ENCODE measurements at places on chromosomes 7 and 10.
A peak's percentile ranks its signal among the peaks of the same experiment; 100 is the strongest.

- DNase-seq, result no peak
Measured at GRCh38 chr10:70508912-70509756, 30.6 kb downstream of the PALD1 start.

DNA sequence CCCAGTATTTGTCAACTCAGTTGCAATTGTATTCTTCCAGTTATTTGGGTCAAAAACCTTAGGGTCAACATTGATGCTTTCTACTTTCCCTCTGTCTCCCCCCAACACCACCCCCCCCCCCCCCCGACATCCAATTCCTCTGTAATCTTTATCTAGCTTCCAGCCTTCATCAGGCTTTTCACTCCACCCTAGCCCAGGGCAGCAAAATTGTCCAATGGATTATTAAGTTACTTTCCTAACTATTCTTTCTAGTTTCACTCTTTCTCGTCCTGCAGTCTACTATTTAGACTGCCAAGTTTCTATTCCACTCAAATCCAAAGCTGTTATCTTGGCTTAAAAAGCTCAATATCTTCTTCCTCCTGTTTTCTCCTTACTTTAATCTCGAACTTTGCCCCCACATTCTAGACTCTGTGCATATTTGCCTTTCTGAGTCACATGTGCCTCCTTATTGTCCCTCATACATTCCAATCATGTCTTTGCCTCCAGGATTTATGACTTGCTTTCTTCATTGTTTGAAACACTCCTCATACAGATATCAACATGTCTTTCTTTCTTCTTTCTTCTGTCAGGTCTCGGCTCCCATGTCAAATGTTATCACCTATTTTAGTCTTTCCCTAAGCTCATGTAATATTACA lies 196.6 kb upstream of the TMEM196 start:
- peak; percentile 28 for DNase-seq

DNA sequence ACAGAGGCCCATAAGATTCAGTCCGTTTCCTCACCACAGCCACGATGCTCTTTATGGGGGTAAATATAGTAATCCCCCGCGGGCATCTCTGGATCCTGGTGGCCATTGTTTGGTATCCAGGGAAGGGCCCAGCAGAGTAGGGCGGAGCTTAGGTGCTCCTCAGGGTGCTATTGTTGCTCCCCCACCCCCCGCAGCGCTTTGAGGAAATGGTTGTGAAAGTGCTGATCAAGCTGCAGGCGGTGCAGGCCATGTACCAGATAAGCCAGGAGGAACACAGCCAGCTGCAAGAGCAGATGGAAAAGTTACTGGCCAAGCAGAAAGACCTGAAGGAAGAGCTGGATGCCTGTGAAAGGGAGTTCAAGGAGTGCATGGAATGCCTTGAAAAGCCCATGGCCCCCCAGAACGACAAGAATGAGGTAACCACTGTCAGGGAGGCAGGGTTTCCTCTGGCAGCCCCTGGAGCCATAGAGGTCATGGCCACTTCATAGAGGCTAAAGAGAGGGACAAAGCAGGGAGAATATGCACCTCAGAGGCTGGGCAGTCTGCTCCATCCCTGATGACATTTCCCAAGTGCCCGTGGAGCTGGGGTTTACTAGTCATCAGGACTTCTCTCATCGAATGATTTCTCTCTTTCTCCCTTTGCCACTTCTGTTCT lies 17.6 kb upstream of the FLNC start:
- DNase-seq, result peak; percentile 55

DNA sequence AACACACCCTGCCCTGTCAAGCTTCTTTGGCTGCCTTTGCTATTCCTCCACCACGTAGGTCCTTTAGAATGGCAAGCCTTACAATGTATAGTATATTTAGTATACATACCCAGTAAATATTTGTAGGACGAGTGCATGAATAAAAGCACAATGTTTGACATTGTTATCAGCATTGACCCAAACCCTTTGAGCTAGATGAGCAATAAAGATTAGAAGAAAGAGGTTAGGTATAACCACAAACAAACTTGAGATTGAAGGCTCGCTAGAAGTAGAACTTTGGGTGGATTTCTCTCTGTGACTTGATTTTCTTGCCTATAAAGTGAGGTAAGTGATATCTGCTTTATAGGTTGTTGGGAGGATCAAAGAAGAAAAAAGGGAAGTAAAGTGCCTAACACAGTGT lies 561.0 kb upstream of the GALNT17 start:
- no peak for DNase-seq

DNA sequence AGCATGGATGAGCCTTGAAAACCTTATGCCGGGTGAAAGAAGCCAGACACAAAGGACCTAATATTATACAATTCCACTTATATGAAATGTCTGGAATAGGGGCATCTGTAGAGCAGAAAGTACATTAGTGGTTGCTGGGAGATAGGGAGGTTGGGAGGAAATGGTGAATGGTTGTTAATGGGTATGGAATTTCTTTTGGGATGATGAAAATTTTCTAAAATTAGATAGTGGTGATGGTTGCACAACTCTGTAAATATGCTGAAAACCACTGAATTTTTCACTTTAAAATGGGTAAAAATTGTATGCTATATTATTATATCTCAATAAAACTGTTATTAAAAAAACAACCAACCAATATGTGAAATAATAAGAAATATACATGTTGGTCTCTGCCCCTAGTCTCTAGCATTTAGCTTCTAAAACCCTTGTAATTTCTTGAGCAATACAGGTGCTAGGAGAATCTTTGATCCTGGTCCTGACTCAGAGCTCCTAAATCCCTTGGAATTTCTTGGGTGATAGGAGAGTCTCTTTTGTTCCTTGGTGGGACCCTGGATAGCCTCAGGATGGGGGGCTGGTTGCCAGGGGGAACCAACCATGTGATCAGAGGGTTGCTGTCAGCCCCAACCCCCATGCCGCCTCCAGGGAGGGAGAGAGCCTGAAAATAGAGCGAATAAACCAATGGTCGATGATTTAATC lies 64.0 kb downstream of the TACR2 start:
- peak; percentile 48 for DNase-seq

- no peak for DNase-seq
Measured at GRCh38 chr7:30281263-30281662, 3.1 kb upstream of the ZNRF2 start.

DNA sequence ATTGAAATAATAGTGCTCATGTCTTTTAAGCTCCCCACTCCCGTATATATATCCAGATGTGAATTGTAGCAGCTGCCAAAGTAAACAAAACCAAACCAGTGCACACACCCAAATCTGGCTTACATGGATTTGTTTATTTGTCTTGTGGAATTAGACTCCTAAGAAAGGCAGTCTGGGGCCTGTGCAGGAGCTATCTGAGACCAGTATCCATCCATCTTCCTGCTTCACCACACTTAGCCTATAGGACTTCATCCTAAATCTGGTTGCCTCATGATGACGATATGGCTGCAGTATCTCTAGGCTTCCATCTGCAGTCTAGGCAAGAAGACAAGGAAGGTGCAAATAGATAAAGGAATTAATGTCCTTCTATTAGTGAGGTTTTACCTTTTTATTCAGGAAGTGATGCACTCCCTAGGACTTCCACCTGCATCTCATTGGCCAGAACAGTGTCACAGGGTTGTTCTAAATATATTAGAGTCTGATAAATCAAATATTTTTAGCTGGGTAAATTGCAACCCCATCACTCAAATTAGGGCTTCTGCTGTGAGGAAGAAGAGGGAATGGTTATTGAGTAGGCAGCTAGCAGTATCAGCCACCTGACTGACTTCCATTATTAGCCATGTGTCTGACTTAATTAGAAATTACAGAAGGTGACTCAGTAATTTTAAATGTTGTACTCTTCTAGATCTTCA lies 6.0 kb downstream of the WIPF3 start:
- DNase-seq, result no peak

DNA sequence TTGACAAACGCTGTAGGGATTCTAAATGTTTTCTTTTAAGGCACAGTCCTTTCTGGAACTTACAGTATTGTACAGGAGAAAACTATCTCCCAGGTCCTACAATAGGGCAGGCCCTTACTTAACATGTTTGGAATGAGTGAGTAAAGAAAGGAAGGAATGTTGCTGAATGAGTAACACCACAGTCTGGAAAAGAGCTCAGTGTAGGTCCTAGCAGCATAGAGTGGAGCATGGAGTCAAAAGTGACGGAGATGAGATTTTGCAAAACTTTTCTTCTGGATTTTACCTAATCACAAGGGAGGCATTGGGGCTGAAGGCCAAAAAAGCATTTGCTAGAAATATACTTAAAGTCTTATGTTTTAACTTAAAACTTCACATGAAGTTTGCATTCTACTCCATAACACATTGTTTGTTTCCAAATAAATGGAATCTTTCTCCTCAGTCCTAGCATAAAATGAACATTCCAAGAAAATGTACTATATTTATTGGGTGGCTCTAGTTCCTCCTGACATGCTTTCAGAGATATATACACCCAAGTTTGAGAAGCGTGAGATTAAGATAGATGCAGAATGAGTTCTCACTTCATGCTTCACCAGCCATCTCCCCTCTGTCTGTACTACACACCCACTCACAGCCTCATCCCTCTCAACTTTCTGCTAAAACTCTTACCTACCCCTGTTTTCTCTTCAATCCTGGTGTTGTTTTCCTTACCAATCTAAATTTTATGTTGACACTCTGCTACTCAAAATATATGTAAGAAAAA lies 20.2 kb upstream of the ADD3 start:
- peak; percentile 89 for DNase-seq

DNA sequence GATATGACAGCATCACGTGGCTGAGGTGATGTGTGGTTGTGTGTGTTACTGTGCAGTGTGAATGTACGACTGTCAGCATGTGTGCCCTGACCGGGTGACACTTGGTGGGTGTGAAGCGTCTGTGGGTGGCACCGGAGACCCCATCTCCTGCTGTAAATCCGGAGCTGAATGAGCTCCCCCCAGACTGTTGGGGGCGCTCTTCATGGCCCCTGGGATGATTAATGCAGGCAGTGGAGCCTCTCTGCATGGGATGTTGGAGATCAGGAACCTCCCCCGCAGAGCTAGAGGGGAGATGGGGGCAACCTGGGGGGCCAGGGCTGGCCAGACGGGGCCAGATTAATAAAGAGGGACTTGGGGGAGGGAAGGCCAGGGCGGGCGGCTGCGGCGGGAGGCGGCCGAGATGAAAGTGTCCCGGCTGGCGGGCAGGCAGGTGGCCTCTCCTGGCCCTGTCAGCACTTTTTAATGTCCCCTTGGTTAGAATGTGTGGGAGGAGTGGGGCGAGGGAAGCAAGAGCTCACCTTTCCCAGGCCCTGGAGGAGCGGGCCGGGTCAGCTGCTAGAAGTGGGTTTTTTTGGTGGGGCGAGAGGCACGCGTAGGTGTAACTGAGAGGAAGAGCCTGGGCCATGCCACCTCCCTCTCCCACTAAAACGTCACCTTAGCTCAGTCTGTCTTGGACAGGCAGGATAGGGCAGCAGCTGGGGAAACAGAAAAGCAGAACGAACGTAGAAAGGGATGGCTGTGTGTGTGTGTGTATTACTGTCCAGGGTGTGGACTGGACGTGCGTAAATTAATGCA lies 34.1 kb downstream of the HIF1AN start:
- no peak for DNase-seq

DNA sequence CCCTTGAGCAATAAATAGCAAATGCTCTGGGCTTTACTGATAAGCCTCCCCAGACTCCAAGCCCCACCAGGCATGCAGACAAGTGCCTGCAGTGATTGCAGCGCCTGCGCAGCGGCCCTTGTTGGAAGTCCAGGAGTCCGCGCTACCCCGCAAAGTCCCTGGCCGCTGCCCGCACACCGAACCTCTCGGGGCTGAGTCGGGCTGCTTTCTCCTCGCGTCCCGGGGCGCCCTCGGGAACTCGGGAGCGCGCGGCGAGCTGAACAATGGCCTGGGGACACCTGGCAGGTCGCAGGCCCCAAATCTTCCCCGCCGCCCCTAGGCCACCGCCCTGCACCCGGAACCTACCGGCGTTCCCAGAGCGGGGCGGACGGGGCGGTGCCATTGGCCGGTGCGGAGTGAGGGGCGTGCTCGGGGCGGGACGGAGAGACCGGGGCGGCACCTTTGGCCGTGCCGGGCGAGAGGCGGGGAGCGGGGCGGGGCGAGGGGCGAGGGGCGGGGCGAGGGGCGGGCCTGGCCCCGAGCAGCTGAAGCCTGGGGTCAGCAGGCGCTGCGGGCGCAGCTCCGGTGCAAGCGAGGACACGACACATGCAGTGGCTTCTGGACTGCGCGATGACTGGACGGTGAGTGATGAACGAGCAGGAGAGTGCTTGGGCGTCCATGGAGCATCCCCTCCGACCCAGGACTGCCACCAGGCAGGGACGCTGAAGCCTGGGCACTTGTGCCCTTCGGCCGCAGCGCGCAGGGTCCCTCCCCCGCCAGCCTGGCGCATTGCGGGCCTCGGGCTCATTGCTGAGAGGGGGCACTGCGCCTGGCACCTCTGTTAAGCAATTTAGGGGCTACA lies at the start of gene RASSF4:
Gene RASSF4, plus strand, starts transcription at position 556 of the 841 bp plus-strand sequence. CDS start 10,401 bp downstream, outside the sequence.
- DNase-seq, result peak; percentile 86

- no peak for DNase-seq
Measured at GRCh38 chr10:34872820-34873219, 57.7 kb upstream of the PARD3 start.

DNA sequence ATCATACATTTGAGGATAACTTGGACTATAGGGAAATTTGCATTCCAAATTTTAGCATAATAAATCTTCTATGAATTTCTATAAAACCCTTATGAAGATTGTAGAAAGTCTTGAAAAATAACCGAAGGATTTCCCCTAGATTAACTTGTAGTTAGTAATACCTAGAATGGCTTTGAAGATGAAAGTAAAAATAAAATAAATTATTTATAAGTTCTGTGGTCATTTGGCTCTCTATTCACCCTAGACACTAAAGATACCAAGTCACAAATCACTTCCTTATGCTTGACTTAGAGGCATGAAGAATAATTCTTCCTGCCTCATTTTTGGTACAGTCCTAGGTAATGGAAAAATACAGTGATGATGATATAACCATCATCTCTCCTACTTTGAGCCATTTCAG lies 79.3 kb downstream of the CSTF2T start:
- DNase-seq, result no peak

- peak; percentile 84 for DNase-seq
Measured at GRCh38 chr10:50585921-50586739, 37.6 kb downstream of the SGMS1 start.

DNA sequence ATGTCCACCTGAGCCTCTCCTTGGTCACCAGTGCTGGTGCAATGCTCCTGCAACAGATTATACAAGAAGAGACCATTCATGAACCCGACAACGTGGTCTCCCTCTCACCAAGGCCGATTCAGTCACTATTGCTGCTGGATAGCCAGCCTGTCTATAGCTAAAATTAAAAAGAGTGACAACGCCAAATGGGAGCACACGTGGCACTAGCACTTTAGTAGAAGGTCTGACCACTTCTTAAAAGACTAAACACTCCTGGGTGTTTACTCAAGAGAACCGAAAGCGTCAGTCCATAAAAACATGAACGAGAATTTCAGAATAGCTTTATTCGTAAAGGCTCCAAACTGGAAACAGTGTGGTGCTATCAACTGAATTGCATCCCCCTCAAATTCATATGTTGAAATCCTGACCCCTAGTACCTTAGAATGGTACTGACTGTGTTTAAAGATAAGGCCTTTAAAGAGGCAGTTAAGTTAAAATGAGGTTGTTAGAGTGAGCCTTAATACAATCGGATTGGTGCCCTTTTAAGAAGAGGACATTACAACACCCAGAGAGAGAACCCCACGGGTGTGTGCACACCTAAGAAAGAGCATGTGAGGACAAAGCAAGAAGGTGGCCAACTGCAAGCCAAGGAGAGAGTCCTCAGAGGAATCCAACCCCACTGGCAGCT lies 4.4 kb upstream of the GALNTL5 start:
- DNase-seq, result no peak
